Activated CD8-positive, alpha-beta memory T cell treated with anti-CD3 and anti-CD28 coated beads, Interleukin-2, amount 10 ng/mL, durations not matched to agents 7 days and 5 days (primary cell): ENCODE measurements at places on chromosomes 5 and 9.

DNA sequence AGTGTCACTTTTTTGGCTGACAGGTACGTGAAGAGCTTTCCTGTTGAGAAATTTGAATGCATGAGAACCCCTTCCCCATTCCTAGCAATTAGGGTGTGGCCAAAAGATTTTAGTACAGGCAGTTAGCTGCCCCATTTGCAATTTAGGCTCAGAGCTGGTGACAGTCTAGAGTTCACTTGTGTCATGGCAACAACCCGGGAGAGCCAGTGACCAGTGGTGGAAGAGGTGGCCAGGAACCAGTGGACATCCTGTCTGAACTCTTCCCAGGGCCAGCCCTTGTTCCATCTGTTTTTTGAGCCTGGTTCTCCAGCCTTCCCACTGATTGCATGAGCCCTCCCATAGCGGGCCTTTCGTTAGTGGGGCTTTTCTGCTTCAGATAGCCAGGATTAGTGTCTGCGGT is 2.5 kb upstream of the NEUROG1 start:
- no peak for DNase-seq

DNA sequence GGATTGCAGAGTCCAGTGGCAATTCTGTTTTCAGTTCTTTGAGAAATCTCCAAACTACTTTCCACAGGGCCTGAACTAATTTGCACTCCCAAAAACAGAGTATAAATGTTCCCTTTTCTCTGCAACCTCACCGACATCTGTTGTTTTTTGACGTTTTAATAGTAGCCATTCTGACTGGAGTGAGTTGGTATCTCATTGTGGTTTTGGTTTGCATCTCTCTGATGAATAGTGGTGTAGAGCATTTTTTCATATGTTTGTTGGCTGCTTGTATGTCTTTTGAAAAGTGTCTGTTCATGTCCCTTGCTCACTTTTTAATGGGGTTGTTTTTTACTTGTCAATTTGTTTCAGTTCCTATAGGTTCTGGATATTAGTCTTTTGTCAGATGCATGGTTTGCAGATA is 72.6 kb downstream of the PALM2AKAP2 start:
- no peak for DNase-seq

DNA sequence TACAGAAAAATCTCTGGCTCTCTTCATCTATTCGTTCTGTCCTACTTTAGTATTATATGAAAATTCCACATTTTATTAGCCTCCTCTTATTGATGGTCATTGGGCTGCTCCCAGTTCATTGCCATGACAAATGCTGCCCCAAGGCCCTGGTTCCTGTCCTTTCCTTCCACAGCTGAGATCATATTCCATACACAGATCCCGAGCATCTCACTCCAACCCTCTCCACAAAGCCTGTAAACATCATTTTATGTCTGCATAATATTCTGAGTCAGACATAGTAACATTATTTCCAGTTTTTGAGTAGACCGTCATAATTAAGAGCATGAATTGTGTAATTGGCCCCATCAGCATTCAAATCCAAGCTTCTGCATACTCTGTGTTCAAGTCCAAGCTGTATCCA is 86.3 kb downstream of the MVB12B start:
- no peak for DNase-seq

DNA sequence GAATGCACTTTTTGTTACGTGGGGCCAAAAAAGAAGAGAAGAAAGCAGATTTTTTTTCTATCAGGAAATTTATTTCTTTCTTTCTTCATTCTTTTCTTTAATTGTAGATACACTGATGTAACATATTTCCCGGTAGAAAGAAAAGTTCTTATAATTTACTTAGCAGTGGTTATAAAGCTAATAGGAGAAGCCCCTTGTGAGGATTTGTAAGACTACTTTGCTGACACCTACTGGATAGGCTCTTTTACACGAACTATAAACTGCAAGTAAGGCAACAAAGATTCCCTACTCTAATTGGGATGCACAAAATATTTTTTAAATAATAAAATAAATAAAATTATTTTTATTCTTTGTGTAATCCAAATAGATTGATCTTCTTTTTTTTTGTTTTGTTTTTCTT is 284.4 kb downstream of the DNAH5 start:
- no peak for DNase-seq

DNA sequence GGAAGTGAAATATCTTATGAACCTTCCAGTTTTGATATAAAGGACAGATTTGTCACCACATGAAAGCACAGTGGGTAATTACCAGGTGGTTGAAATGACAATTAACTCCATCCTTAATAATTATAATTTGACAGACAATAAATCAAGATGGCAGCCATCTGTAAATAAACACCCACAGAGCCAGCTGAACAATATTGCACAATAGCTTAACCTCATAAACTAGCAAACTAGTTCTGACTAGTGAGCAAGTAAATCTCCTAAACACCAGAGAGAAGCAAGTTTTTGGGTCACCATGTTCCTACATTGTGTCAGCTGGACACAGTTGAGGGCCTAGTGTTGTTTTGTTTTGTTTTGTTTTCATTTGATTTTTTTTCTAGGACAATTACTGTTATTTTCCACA is 577.4 kb downstream of the ACTL7B start:
- no peak for DNase-seq

DNA sequence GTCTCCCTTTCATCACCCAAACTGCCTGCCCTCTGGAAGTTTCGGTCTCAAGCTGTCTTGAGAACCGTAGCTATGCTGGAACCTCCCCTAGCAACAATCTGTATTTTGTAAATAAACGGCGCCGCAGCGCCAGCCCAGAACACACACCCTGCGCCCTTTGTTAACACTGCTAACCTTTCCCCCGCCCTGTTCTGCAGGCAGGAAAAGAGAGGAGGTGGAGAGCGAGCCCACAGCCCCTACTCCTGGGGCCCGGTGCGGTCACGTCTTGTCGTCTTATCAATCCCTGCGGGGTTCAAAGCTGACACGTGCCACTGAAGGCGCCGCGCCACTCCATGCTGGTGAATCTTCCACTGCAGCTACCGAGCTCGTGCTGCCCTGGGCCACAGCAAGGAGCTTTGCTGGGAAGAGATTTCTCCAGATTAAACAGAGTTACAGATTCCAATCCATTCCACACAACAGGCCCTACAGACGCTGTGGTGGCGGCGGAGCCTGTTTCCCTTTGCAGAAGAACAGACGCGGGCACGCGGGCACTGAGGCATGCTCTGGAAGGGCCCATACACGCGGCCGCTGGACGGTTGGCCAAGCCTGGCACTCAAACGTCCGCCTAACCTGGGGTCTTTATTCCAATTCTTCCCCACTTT is 25.3 kb downstream of the ZDHHC11B start:
- DNase-seq: no peak

GRCh38 chr9:129811967-129812363 is 9.0 kb downstream of the TOR1B start:
- no peak for DNase-seq

GRCh38 chr5:116459301-116459700 is 115.3 kb downstream of the SEMA6A start:
- no peak for DNase-seq

GRCh38 chr5:135337064-135337463 is 62.0 kb downstream of the MACROH2A1 start:
- no peak for DNase-seq

- DNase-seq: no peak
These were observed 548 bp downstream of the TERT start for GRCh38 chr5:1294206-1294834.

- DNase-seq: peak; percentile 70
These were observed 16.7 kb upstream of the MTMR12 start for GRCh38 chr5:32329395-32329834.

- DNase-seq: no peak
These were observed 5.2 kb downstream of the DENND1A start for GRCh38 chr9:123924727-123925126.

DNA sequence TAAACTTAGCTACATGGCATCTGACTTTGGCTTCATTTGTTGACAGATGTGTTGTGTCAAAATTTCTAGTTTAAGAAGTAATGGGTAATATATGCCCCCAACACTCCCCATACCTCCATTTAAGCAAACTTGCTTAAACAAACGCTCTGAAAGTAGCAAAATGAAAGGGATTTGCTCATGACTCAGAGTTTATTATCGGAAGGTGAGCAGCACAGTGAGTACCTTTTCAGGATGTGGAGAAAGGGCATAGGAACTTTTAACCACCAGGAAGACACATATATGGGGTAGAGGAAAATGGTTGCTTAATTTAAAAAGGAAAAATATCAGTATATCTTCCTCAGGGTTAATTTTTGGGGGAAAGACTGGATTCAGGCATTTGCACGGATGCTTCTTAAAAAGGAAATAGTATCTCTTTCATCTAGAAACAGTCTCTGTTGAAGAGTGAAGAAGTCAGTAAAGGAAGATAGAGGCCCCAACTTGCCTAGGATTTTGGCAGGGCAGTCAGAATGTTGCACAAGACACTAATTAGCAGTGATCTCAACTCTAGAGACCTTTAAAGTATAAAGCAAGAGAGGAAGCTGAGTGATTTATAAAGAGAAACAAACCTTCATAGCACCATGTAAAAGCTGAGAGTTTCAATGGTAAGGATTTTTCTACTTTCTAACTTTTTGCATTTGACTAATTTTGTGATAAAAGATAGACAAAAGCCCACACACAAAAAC is 155.1 kb downstream of the TRIO start:
- DNase-seq: no peak

GRCh38 chr5:180160789-180161188 is 48.2 kb downstream of the RASGEF1C start:
- DNase-seq: no peak

GRCh38 chr9:79798450-79798849 is 226.7 kb downstream of the TLE4 start:
- DNase-seq: no peak

- DNase-seq: peak; percentile 97
These were observed at the start of the genes C9orf78 and USP20 for GRCh38 chr9:129835128-129835859. TSS of gene C9orf78 (minus strand) at chr9:129835275. CDS start at chr9:129835221, 54 bp downstream. TSS of gene USP20 (plus strand) at chr9:129835458. CDS start at chr9:129852556, 17,098 bp downstream.

GRCh38 chr9:122086873-122087272 is 6.2 kb downstream of the TTLL11 start:
- DNase-seq: no peak

DNA sequence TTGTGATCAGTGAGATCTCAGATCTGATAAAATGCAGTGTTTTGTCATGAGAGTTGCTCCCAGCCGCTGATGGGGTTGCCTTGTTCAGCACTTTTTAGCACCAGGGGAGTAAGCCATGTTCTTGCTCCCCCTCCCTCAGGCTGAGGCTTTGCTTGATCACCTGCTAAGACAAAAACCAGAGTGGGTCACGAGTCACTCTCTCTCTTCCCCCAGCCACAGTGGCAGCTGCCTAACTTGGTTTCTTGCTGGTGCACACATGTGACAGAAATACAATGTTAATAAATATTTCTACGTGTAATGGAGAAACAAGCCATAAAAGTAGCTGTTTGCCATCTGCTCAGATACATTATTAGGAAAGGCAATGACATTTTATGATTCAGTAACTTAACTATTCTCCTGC is 212.4 kb upstream of the DMRT1 start:
- DNase-seq: no peak

DNA sequence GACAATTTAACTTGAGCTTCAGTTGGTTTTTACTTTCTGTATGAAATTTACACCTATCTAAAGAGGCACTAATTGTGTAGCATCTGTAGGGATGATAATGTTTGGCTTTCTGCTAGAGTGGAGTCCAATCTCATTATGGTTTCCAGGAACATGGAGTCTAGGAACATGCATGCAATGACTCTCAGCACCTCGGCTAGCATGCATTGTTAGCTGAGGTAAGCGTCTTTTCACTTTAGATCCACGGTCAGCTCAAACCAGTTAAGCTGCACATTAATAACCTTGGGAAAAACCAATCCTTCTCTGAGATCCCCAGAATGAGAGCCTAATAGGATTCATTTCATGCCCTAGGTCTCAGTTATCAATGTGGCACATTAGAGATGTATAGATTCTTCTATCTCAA is 7.8 kb upstream of the GDA start:
- DNase-seq: no peak

GRCh38 chr5:158716668-158717067 is 383.0 kb downstream of the EBF1 start:
- DNase-seq: no peak

GRCh38 chr9:98022447-98022846 is 34.1 kb upstream of the NANS start:
- peak; percentile 18 for DNase-seq

DNA sequence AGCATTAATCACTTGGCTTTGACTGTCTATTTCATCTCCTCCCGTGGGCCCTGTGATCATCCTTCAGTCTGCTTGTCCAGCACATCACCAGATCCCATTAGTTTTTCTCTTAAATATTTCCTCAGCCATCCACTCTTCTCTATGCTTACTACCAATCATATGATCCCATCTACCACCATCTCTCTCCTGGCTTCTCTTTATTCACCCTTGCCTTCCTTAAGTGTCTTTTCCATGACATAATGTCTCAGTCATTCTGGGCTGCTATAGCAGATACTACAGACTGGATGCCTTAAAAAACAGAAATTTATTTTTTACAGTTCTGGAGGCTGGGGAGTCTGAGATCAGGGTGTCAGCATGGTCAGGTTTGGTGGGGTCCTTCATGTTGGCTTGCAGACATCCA is 208.4 kb upstream of the PPP1R2B start:
- DNase-seq: no peak
